IPS DF 6.9 (cell line): ENCODE measurements at places on chromosomes 7 and 10.
A peak's percentile ranks its signal among the peaks of the same experiment; 100 is the strongest.

DNA sequence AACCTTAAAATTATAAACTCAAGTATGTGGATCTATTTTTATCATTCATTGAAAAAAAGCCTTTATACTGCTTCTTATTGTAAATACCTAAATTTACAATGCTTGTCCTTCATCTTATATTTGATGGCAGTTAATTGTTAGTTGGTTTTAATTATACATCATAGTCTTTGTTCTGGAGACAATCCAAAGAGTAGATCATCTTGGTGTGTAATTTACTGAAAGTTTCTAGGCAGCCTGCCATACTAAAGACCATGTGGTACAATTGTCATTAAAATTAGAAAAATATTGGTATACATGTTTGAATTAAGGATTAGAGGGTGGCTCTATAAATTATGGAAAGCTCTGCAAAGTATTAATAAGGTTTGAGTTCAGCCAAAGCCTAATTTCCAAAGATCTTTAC, 231.4 kb downstream of the KCND2 start:
- no peaks in the 10 kb centered on the region for H3K36me3 ChIP-seq
- DNase-seq, result no peak
- no peak overlapping the region for H3K4me3 ChIP-seq
- no peaks in the 10 kb centered on the region for H3K4me1 ChIP-seq
- no peak overlapping the region for H3K27ac ChIP-seq

DNA sequence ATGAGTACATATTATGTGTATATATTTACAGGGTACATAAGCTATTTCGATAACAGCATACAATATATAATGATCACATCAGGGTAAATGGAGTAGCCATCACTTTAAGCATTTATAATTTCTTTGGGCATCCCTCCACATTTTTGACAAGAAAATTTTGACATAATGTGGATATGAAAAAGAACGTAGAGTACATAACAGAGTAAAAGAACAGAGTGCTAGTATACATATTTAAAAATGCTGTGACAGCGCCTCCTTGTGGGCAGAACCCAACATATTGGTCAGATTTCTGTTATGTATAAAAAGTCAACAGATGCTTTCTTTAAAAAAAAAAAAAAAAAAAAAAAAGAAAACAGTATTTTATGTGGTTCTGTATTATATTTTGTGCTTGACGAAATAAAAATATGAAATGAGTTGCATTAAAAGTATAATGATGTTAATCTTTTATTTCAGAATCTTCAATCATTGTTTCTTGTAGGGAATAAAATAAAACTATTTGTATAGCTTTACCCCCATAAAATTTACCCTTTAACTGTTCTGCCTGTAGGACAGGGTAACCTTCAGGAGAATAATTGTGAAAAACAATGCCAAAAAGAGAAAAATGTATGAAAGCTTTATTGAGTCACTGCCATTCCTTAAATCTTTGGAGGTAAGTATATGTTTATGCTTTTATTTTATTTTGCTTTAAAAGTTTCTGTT, 18.3 kb upstream of the HBP1 start:
- H3K4me3 ChIP-seq, result no peak overlapping the region
- no peaks in the 10 kb centered on the region for H3K27me3 ChIP-seq
- H3K36me3 ChIP-seq, result no peaks in the 10 kb centered on the region
- no peak for DNase-seq
- H3K4me1 ChIP-seq, result no peaks in the 10 kb centered on the region

- no peak overlapping the region for H3K4me3 ChIP-seq
- no peak for DNase-seq
- H3K36me3 ChIP-seq, result no peaks in the 10 kb centered on the region
- no peaks in the 10 kb centered on the region for H3K27me3 ChIP-seq
These were observed 115.2 kb upstream of the CDK1 start for GRCh38 chr10:60662917-60663614.

- H3K4me3 ChIP-seq, result no peak overlapping the region
- H3K27ac ChIP-seq, result no peak overlapping the region
- H3K4me1 ChIP-seq, result no peaks in the 10 kb centered on the region
- no peaks in the 10 kb centered on the region for H3K36me3 ChIP-seq
These were observed 66.5 kb downstream of the BICC1 start for GRCh38 chr10:58579011-58579655.

- no peak overlapping the region for H3K27ac ChIP-seq
- H3K36me3 ChIP-seq, result no peaks in the 10 kb centered on the region
- no peaks in the 10 kb centered on the region for H3K27me3 ChIP-seq
- H3K4me1 ChIP-seq, result no peaks in the 10 kb centered on the region
These were observed 51.8 kb upstream of the FAM3C start for GRCh38 chr7:121447911-121448300.

DNA sequence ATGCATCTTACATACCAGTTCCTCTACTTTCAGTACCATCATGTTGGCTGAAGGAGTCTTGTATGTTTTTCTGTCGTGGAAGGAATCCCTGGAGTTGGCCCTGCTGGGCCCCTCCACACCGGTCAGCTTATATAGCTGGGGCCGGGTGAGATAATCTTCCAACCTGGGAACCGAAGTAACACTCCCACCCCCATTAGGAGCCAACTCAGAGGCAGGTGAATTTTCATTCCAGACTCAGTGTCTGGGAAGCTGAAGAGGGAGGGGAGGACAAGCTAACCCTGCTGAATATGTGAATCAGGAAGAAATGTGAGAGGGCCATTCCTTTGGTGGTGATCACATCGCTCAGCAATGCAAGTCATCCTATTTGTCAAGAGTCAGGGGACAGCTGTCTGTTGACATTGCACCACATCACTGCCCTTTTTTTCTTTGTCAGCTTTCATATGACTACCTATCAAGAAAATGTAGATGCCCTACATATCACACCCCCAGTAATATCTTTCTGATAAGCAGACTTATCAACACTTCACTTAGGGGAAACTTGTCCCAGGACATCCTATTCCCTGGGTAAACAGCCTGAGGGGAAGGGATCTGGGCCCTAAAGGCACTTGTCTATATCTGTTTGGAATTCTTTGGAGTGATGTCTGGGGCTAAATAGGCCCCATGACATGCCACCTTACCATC, at the start of gene ANKRD1:
Gene ANKRD1, minus strand, starts transcription at position 102 of the 681 bp plus-strand sequence. Its CDS starts 60 bp downstream, at position 42.
- no peaks in the 10 kb centered on the region for H3K36me3 ChIP-seq
- H3K4me1 ChIP-seq, result peaks cover 1% of the 10 kb centered on the region; the same call in 1 of the 2 replicates
- H3K4me3 ChIP-seq, result no peak within 1 kb of the TSS
- no peak within 1 kb of the TSS for H3K27ac ChIP-seq
- peak; percentile 29 for DNase-seq

DNA sequence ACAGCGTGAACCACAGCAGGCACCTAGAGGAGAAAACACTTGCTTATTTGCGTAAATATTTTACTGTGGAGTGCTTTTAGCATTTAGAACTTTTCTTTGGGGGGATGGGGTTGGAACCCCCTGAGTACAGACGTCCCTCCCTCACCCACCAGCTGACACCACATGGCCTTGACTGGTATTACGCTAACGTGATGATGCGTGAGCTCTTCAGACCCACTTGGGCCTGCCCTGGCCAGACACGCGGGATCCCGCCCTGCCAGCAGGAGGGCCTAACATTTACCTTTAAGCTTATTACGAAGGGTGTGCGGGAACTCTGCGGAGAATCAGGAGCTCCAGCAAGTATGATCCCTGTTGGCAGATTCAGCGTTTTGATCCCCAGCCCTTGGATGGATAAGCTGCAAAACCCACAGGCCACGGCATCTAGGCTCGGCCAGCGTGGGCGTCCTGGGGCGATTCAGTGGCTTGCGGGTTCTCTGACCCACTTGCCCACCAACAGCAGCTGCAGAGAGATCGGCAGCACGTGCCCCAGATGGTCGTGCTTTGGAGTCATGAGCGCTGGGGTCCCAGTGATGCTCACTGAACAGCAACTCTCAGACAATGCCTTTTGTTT, 545.5 kb upstream of the FOXK1 start:
- H3K4me3 ChIP-seq, result no peak overlapping the region
- H3K27ac ChIP-seq, result no peak overlapping the region
- DNase-seq, result peak; percentile 25
- no peaks in the 10 kb centered on the region for H3K27me3 ChIP-seq
- peaks cover 3% of the 10 kb centered on the region; the same call in 1 of the 2 replicates for H3K4me1 ChIP-seq

- no peak for DNase-seq
- H3K4me3 ChIP-seq, result no peak overlapping the region
- H3K36me3 ChIP-seq, result no peaks in the 10 kb centered on the region
- no peaks in the 10 kb centered on the region for H3K27me3 ChIP-seq
- H3K27ac ChIP-seq, result no peak overlapping the region
These were observed 37.8 kb downstream of the MTPN start for GRCh38 chr7:135939261-135939812.

GRCh38 chr10:108014902-108015177, 850.3 kb upstream of the SORCS1 start:
- DNase-seq, result no peak
- no peaks in the 10 kb centered on the region for H3K36me3 ChIP-seq
- H3K27ac ChIP-seq, result no peak overlapping the region
- no peaks in the 10 kb centered on the region for H3K4me1 ChIP-seq
- H3K4me3 ChIP-seq, result no peak overlapping the region
